ENCODE measurements at places on chromosomes 16 and 17.

- DNase-seq = peak; percentile 63
Observed at GRCh38 chr17:78272181-78272913, 40.9 kb downstream of the TMEM235 start.

- DNase-seq = no peak
Observed at GRCh38 chr16:82470620-82471152, 156.1 kb upstream of the CDH13 start.

GRCh38 chr16:82829301-82829700, 202.5 kb downstream of the CDH13 start:
- no peak for DNase-seq

DNA sequence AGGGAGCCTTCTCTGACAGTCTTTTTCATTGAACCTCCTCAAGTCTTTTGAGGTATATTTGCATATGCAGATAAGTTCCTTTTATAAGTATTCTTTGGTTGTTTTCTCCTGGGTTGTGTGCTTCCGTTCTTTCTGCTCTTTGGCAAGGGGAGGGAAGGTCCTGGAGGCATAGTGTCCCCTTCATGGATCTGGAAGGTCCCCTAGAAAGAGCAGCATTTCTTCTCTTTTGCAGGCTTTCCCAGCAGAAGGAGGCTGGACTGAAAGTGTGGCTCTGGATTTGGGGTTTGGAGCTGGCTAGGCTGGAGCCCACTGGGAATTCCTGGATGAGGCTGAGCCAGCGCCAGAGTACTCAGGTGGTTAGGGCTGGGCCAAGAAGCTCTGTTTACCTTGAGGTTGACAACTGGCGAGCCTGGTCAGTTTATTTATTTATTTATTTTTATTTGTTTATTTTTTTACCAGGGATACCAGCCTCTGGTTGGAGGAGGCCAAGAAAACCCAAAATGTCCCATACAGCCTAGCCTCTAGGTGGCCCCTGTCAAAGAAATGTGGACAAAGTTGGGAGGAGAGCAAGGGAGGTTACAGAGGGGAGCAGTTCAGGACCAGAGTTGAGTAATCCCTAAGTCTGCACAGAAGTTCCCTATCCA, 5.4 kb upstream of the TOP2A start:
- no peak for DNase-seq

- DNase-seq = no peak
Observed at GRCh38 chr17:57357830-57358430, 101.6 kb downstream of the MSI2 start.

GRCh38 chr16:19029980-19030379, 37.4 kb upstream of the COQ7 start:
- DNase-seq = no peak

DNA sequence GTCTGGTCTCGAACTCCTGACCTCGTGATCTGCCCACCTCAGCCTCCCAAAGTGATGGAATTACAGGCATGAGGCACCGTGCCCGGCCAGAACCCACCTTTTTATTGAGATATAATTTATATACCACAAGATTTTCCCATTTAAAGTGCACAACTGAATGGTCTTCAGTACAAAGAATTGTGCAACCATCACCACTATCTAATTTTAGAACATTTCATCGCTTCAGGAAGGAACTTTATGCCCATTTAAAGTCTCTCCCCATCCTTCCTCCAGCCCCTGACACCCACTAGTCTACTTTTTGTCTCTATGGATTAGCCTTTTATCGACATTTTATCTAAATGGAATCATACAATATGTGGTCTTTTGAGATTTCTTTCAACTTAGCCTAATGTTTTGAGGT, 25.4 kb upstream of the HELZ start:
- DNase-seq = no peak

GRCh38 chr17:60103957-60104356, 25.2 kb upstream of the HEATR6 start:
- no peak for DNase-seq

- DNase-seq = no peak
Observed at GRCh38 chr17:74807441-74807840, 31.3 kb upstream of the NAT9 start.

DNA sequence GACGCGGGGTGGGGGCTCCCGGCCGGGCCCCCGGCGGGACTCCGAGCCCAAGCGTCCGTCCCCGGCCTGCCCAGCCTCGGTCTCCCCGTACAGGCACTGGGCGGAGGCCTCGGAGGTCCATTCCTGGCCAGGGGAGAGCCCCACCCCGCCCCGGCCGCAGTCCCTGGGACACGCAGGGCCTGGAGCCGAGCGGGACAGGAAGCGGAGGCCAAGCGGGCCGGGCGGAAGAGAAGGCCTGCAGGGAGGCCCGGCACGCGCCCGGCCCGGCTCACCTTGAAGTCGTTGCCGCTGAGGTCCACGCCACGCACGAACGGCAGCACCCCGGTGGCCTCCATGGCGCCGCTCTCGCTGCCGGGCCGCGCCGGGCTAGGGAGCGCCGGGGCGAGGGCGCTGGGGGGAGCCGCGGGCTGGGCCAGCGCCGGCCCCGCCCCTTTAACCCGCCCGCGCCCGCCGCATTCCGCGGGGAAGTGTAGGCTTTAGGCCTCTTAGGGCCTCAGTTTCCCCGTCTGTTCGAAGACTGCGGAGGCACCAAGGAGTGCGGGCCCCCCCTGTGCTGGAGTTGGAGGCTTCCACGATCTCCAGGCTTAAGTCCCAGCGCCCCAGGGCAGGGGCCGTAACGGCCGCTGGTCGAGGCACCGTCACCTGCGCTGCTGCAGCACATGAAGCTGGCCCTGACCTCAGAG, at the start of gene FLII:
TSS of gene FLII (minus strand) at position 383 of the 683 bp plus-strand sequence. CDS start at position 335, 48 bp downstream.
- DNase-seq = peak; percentile 54

DNA sequence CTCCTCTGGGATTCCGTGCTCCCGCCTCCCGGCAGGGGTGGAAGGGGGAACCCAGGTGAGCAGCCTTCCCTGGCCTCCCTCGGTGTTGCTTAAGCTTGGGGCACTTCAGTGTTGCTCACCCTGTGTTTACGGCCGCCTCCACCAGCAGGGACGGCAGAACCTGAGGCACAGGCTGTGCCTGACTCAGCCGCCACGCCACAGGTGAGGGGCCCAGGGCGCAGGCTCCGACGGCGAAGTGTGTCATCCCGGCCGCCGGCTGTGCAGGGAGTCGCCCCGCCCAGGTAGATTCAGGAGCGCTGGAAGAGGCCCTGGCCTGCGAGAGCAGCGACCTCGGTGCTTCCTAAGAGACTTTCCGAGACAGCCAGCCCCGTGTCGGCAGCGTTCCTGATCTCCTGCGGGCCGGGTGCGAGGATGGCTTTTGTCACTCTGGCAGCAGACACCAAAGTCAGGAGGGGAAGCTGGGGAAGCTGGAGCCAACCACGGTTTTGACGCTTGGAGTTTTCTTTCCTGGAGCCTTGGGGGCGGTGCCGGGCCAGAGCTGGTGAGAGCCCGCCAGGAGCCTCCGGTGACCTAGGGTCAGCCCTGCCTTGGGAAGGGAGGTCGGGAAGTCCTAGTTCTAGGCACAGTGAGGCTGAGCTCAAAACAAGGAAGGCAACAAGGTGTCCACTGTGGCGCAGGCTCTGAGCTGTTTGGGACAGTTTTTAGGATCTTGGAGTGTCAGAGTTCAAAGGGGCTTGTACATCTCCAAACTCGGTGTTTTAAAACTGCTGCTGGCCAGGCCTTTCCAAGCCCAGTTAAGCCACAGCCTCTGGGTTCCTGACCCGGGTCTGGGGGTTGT, 2.1 kb downstream of the GSE1 start:
- peak; percentile 18 for DNase-seq

DNA sequence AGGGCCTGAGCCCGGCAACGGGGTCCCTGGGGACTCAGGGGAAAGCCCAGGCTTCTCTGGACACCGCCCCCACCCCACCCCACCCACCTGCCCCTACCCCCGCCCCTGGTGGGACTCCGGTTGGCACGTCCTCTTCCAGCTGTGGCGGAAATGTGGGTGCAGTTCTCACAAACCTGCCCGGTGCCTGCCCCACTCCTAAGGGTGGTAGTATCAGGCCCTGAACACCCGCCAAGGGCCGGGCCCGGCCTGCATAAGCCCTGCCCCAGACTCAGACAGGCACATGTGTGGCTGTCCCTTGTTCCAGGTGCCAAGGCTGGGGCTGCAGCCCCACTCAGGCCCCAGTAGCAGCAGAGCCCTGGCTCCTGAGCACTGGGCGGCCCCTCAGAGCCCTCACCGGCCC, 58.1 kb downstream of the ACTG1 start:
- DNase-seq = no peak

GRCh38 chr17:34360601-34361270, 2.3 kb downstream of the CCL1 start:
- DNase-seq = no peak

GRCh38 chr16:69116256-69116875, 10.9 kb downstream of the HAS3 start:
- DNase-seq = no peak

- no peak for DNase-seq
Observed at GRCh38 chr17:67411397-67411796, 34.3 kb downstream of the PITPNC1 start.

- no peak for DNase-seq
Observed at GRCh38 chr16:11142951-11143350, 113.1 kb downstream of the SOCS1 start.

DNA sequence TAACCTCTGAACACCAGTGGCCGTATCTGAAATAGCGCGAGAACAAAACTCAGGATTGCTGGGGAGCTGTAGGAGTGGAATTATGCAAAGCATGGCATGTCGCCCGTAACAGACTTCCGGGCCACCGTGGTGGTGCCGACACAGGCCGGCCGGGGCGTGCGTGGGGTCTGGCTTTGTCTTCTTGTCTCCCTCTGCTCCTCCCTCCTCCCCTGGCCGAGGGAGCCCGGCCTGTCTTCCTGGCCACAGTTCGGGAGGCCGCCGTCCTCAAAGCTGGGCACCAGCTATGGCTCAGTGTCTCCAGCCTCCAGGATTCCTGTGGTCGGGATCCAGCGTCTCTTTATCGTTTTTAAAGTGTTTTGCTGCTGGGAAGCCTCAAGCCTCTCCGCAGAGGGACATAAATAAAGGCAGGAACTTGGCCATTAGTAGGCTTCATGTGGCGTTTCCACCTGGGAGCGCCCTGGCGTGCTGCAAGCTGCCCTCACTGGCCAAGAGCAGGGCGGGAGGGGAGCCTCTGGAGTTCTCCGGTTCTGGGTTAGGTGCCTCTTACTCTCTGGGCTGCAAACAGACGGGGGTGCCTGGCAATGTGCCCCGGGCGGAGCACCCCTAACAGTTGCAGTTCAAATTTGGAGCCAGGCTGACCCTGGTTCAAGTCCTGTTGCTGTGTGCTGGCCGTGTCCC, 22.0 kb upstream of the NPTX1 start:
- DNase-seq = no peak

GRCh38 chr16:48081656-48082055, 74.1 kb downstream of the ABCC12 start:
- DNase-seq = no peak

- no peak for DNase-seq
Observed at GRCh38 chr17:48126532-48126850, 18.9 kb downstream of the SNX11 start.

- DNase-seq = no peak
Observed at GRCh38 chr17:57773557-57773956, 28.5 kb upstream of the CCDC182 start.

- no peak for DNase-seq
Observed at GRCh38 chr16:27721531-27722181, 171.7 kb downstream of the KATNIP start.

GRCh38 chr16:87143661-87144121, 173.5 kb downstream of the C16orf95 start:
- DNase-seq = no peak

DNA sequence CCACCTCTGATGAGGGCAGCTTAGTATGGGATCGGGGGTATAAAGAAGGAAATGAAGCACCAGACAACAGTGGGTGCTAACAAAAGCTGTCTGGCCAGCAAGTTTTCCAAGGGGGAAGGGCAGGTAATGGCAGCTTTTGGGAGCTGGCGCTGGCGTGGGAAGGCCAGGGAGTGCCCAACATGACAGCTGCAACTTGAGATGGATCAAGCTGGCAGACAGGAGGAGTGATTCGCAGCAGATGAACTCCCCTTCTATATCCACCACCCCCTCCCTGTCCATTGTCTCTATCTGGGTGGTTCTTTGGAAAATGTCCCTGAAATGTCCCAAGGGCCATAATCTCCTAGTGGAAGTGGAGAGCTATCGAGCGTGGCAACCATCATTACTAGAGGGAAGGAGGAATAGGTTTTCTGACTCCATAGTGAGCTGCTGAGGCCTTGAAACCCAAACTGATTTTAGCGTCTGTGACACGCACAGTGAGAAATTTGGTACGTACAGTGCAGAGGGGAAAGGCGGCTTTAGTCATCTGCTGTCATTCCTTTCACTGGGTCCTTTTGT, 4.8 kb upstream of the INPP5K start:
- no peak for DNase-seq

DNA sequence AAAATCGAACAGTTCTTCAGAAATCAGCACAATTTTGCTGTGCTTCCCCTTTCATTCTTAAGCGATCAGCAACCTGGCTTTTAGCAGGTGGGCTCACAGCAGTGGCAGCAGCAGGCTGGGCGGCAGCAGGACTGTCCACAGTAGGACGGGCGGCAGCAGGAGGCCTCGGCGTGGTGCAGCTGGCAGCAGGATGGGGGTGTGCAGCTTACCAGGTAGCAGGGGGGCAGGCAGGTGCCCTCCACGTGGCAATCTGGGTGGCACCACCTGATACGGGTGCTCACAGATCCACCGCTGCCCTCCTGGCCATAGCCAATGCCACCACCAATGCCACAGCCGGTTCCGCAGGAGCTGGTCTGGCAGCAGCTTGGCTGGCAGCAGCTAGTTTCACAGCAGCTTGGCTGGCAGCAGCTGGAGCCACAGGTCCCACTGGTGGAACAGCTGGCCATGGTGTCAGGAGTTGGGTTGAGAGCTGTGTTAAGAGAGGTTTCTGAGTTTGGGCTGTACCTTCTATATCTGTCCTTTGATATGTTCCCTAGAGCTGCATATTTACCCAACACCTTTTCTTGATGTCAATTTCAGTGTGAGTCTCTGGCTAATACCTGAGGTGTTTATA, at the start of gene KRTAP1-4:
TSS of gene KRTAP1-4 (minus strand) at position 563 of the 613 bp plus-strand sequence. CDS start at position 446, 117 bp downstream.
- DNase-seq = no peak

DNA sequence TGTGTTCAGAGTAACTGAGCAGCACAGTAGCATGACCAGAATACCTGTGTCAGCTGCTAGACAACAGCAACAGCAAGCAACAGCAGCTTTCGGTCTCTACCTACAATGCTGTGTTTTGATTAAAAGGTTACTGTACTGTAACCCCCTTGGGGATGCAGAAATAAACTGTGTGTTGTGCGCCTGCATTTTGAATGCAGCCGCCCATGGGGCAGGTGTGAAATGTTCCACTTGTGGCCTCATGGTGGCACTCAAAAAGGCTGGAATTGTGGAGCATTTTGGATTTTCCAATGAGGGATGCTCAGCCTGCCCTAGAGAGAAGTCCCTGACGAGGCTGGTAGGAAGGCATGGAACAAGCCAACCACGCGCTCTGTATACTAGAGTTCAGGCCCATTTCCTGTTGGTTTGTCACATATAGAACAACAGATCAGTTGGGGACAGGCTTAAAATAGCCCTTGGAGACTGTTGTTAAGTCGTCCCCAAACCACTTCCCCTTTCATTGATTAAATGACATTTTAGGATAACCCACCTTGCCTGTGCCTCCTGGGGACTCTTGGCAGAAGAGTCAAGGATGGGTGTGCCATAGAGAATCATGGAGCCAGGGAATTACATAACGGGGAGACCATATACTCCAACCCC, 27.1 kb downstream of the SCPEP1 start:
- DNase-seq = no peak
